ENCODE measurements at places on chromosomes 3 and 15.

- DNase-seq, result no peak
Measured at GRCh38 chr3:50123394-50124051, 31.6 kb upstream of the SEMA3F start.

DNA sequence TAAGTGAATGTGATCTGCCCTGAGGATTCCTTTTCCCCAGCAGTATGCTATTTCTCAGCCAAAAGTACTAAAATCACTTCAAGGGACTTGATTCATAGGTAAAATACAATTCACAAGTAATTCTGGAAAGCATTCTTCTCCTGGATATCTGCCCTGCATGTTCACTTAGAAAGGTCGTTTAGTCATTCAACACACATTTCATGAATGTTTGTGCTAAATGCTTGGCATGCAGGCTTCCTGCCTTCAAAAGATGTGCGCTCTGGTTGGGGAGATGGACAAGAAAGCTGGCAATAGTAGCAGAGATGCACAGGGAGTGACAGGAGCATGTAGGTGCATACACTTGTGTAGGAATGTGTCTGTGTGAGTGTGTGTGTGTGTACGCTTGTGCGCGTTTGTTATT lies 360.7 kb downstream of the PTPRG start:
- DNase-seq, result no peak

DNA sequence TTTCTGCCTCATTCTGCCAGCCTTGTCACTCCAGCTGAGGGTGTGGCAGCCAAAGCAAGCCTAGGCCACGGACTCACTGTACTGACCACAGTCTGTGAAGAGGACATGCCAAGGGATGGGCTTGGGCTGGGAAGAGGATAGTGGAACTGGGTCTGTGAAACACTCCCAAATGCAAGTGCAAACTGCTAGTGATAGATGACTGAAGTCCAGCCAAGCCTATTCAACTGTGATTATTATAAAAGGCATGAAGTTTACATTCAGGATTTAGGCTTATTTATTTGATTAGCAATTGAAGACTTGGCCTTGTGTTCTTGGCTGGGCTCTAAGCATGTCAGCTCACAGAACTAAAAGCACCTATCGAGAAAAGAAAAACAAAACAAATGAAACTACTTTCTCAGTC lies 84.9 kb upstream of the UBE2E1 start:
- no peak for DNase-seq

DNA sequence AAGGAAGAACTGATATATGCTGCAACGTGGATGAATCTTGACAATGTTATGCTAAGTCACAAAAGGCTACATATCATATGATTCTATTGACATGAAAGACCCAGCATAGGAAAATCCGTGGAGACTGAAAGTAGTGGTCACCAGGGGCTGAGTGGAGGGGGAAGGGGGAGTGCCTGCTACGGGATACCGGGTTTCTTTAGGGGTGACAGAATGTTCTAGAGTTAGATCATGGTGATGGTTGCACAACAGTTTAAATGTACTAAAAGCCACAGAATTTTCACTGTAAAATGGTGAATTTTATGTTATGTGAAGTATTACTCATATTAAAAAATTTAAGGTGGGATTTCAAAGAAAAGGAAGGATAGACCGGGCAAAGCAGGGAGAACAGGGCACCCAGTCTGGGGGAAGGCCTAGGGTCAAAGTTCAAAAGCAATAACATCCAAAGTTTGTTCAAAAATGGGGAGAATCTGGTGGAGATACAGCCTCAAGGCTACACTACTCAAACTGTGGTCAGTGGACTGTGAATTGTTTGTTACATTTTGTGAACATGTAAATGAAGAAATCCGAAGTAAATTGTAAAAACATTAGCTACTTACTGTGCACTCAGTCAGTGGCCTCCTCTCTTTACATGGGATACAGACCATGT lies 74.2 kb upstream of the FNDC3B start:
- DNase-seq, result no peak

- no peak for DNase-seq
Measured at GRCh38 chr15:101463270-101463669, 26.2 kb downstream of the PCSK6 start.

GRCh38 chr15:87940768-87941167 lies 315.8 kb downstream of the NTRK3 start:
- no peak for DNase-seq

GRCh38 chr3:105195260-105195659 lies 171.4 kb upstream of the ALCAM start:
- DNase-seq, result no peak

DNA sequence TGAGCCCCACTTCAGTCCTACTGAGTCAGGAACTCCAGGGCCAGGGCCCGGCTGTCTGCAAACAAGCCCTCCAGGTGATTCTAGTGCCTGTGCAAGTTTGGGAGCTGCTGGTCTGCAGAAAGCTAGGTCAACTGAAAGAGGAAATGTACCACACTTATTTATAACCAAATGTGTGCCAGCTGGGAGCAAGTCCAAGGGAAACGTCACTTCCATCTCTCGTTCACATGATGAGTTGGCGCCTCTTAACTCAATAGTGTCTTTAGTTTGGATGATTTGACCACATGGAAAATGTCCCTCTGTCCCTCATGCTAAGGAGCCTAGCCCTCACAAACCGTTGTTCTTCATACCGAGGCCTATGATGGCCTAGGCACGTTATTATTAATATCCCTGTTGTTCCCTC lies 43.2 kb downstream of the GOLGA8S start:
- DNase-seq, result no peak

- DNase-seq, result no peak
Measured at GRCh38 chr15:76987896-76988860, 6.7 kb upstream of the PSTPIP1 start.

DNA sequence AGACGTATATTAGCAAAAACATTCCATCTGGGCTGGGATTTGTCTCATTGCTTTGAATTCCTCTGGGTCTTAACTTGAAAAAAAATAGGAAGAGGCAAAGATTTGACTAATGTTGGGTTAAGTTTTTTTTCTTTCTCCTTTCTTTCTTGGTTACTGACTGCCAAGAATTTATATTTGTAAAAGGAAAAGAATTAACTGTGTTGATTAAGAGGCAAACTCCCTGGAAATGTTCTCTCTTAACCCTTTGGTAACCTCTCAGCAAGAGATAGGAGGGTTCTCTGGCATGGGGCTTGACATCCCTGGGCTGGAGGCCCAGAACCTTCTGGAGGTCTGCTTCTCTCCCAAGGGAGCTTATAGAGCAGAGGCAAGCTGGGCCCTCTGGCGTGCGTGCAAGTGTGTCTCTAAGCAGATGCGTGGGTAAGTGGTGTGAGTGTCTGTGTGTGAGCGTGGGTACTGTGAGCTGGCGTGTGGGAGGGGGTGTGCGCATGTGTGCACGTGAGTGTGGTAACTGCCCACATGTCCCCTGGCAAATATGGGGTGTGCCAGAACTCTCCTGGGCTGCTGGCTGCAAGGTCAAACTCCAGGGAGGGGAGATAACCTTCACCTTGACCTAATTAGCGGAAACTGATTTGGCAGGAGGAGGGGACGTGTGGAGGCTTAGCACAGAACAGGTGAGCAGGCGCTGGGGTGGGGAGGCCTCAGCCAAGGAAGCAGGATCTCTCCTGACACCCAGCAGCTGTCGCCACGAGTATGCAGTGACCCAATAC lies 49.4 kb upstream of the MAGEF1 start:
- no peak for DNase-seq

GRCh38 chr3:25386686-25387255 lies 41.3 kb upstream of the RARB start:
- no peak for DNase-seq

DNA sequence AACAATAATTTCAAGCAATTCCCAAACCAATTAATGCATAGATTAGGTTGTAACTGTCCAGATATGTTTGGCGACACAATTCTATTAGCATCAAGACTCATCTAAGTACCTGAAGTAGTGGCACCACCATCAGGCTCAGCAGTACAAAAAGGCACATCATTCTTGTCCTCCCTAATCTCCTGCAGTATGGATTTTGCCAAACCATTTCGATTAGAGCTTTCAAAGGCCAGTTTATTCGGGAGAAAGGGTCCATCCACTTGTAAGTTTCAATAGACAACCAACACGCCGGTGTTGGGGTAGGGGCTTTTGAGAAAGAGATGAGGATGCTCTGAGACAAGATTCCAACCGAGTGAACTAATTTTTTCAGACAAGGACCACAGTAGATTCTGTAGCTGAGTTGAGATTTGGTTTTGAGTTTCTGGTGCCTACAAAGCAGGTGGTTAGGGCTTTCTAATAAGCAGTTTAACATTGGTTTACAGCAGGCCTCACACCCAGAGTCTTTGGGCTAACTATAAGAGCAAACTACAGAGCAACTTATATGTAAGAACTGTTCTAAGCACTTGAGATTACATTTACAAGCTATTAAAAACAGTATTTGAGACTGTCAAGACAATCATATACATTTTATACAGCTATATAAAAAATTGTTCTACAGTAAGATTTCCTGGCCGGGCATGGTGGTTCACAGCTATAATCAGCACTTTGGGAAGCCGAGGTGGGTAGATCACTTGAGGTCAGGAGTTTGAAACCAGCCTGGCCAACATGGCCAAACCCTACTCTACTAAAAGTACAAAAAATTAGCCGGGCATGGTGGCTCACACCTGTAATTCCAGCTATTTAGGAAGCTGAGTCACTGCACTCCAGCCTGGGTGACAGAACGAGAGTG lies 4.5 kb downstream of the RPL22L1 start:
- DNase-seq, result no peak

GRCh38 chr3:51276046-51276445 lies 109.0 kb upstream of the MANF start:
- DNase-seq, result no peak

All from stimulated activated CD8-positive, alpha-beta memory T cell treated with anti-CD3 and anti-CD28 coated beads, Interleukin-12 subunit alpha, Interleukin-12 subunit beta, amount 100 ng/mL, for 1 hour (primary cell).